ENCODE measurements at places on chromosomes 4 and X. TPM values are rescaled to one million over a fixed set of nuclear protein-coding genes. Genes with fewer than 3 reads are reported as not detected.

Gene XK
- polyA plus RNA-seq: 1.1 TPM

Gene C4orf50
- polyA plus RNA-seq: not detected

Gene HPGD
- polyA plus RNA-seq: 88.5 TPM

Gene ZFP92
- 0.75 TPM for polyA plus RNA-seq

Gene PDE6B
- 50.5 TPM for polyA plus RNA-seq

Gene SYN1
- polyA plus RNA-seq: 6.5 TPM

Gene TBC1D14
- polyA plus RNA-seq: 59.1 TPM

Gene CYSLTR1
- 2.7 TPM for polyA plus RNA-seq

Gene USP51
- 12.3 TPM for polyA plus RNA-seq

Gene BRS3
- polyA plus RNA-seq: not detected

Gene SULT1B1
- polyA plus RNA-seq: 0.72 TPM

Gene P2RY8
- polyA plus RNA-seq: 1.4 TPM

Gene FAM13A
- polyA plus RNA-seq: 41.8 TPM

All from left renal cortex interstitium (tissue), 4 donors.